ENCODE measurements at places on chromosomes 1 and 21. TPM values are rescaled to one million over a fixed set of nuclear protein-coding genes. Genes with fewer than 3 reads are reported as not detected.

Gene FOXD3
- not detected for total RNA-seq

DNA sequence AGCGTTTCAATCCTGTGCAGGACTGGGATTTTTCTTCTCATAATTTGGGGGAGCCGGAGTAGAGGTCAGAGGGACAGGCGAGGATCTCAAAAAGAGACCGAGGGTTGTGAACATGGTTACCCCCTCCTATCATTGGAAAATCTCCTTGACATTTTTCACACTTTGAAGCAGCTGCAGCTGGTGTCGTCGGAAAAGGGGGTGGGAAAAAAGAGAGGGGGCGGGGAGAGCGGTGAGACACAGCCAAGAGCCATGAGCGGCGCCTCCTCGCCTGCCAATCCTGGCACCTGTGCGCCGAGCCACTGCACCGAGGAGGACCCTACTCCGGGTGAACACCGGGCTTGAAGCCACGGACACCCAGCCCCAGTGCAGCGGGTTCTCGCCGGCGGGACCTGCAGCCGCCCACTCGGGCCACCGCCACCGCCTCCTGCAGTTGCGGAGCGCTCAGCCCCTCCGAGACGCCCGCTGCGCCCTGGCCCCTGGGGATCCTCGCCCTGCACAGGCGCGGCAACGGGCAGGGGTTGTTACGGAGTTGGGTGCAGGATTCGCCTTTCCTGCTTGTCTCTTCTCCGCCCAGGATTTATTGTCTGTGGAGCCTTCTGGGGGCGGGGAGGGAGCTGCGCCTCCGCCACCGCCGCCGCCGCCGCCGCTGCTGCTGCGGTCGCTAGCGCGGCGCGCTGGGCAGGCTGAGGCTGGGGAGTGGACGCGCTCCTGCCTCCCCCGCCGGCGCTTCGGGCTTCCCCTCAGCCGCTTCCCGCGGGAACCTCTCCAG is at the start of gene LRRC7:
Gene LRRC7 (plus strand): TSS at position 271 of the 769 bp plus-strand sequence. CDS start 718 bp downstream, outside the sequence.
- no peak for DNase-seq

DNA sequence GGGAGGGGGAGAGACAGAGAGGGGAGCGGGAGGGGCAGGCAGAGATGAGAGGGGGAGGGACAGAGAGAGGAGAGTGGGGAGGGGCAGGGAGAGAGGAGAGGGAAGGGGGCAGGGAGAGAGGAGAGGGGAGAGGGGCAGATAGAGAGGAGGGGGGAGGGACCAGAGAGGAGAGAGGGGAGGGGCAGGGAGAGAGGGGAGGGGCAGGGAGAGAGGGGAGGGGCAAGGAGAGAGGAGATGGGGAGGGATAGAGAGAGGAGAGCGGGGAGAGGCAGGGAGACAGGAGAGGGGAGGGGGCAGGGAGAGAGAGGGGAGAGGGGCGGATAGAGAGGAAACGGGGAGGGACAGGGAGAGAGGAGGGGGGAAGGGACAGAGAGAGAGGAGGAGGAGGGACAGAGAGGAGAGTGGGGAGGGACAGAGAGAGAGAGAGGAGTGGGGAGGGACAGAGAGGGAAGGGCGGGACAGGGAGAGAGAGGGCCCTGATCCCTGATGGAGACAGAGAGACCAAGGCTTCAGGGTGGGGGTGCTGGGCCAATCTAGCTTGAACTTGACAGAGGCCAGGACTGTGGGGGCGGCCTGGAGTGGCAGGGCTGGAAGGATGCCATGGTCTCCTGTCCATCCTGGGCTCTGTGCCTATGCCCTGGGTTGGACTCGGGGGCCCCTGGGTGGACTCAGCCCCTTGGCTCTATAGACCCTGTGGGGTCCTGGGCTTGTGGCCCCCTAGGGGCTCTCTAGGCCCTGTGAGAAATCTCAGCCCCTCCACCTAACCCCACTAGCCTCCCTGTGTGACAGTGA is 43.6 kb downstream of the DMRTB1 start:
- DNase-seq = no peak

GRCh38 chr1:230878591-230878990 is 10.3 kb upstream of the C1orf198 start:
- DNase-seq = no peak

GRCh38 chr1:17119076-17119772 is at the start of gene PADI2:
TSS of gene PADI2 (minus strand) at chr1:17119451. CDS start at chr1:17119371, 80 bp downstream.
- DNase-seq = peak; percentile 41

All from naive thymus-derived CD4-positive, alpha-beta T cell (primary cell).